ENCODE measurements at places on chromosomes 16 and 17.

DNA sequence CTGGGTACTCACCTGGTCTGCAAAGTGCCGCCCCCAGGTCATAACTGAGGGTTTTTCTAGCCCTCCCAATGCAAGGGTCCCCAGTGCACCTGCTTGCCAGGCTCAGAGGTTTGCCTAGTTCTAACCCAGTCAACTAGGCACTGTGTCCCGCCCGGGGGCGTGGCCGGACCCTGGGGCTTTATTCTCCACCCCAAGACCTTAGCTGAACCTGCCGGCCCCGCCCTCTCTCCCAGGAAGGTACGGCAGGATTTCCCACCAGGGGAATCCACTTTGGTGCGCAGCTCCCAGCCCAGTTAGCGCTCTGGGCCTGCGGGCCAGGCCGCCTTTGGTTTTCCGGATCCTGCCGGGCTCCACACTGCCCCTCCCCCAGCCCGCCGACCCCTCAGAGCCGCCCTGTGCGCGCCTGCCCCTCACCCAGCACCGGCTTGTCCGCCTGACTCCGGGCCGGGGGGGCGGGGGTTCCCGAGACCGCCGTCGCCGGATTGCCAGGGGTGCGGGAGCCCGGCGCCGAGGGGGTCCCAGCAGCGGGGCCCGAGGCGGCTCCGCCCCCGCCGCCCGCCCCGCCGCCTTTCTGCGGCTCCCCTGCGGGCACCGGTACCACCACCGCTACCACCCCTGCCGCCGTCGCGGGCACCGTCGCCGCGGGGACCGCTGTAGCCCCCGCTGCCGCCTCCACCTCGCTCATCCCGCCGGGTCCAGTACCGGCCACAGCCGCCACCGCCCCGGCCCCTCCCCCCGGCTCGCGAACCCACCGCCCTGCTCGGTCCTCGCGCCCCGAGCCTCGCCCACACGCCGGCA lies 424 bp downstream of the YBX2 start:
- DNase-seq, result no peak

GRCh38 chr16:17753434-17753833 lies 282.7 kb upstream of the XYLT1 start:
- DNase-seq, result no peak

DNA sequence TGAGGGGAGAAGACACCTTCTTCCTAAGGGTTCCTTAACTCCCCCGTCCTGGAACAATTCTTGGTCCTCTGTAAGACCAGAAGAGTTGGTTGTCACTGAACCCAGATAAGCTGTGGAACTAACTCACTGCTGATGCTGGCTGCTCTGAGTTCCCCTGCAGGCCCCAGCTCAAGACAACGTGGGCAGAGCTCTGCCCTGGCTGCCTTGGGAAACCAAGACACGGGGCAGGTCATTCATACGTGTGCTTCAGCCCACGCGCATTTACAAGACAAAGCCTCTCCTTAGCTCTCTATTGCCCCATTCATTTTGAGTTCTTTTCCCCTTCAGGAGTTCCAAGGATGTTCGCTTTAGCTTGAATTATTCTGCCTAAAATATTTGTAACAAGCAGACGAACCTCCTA lies 3.4 kb upstream of the NAT9 start:
- DNase-seq, result no peak

- no peak for DNase-seq
These were observed 3.4 kb downstream of the SP6 start for GRCh38 chr17:47847341-47848197.

DNA sequence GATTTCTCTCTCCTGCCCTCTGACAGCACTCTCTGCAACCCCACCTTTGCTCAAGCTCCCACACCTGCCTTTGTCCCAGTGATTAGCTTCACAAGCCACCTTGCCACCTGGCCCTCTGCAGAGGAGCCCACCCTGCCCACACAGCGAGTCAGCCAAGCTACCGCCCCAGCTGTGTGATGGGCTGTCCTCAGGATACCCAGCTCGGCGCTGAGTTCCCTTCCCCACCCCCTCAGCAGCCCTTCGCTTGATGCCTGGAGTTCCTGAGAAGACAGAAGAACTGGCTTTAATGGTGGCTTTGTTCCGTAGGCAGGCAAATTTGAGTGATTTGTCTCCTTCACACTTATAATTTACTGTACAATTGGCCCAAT lies 266.4 kb downstream of the CBLN1 start:
- DNase-seq, result no peak

- no peak for DNase-seq
These were observed 12.9 kb downstream of the SEZ6 start for GRCh38 chr17:28992625-28993600.

DNA sequence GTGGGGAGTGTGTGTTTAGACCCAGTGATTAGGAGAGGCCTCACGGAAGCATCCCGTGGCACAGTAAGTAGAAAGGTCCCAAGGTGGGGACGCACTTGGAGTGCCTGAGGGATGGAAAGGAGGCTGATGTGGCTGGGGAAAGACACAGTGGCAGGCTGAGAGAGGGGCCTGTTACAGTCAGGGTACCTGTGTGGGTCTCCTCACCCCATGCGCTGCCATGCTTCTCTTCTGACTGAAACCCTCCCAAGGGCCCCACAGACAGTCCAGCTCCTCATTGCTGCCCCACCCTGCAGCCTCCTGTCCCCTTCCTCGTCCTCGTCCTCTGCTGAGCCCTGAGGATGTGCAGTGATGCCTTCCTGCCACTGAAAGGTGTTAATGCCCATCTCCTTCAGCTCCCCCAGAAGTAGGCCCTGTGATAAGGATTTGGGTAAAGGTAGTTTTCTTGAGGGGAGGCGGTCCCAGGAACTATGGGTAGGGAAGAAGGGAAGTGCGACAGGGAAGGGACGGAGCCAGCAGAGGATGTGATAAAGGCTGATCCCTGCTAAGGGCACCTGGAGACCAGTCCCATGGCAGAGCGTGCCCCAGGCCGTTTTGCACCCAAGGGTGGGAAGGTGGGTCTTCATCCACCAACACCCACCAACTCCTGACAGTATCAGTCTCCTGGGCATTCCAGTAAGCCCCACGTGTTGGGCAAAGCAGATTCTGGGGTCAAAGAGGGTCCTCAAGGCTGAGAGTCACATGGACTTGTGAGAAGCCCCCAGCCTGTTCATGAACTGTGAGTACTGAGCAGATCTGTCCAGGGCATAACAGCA lies 237.2 kb downstream of the GSG1L start:
- DNase-seq, result no peak

DNA sequence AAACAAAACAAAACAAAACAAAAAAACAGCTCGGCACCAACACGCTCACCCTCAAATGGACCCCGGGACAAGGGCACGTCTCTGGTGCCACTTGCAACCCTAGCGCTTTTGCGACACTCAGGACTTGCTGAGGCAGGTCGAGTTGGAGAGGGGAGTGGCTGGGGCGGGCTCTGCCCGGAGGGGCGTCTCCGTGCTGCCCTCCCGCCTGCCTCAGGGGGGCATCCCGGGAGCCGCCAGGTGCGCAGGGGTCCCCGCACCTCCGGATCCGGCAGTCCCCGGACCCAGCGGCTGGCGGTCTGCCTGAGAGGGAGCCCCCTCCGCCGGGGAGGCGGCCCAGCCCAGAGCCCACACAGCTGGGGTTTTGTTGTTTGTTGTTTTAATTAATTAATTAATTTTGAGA lies at the start of gene SLC52A1:
Gene SLC52A1, minus strand, starts transcription at position 112 of the 400 bp plus-strand sequence. CDS start 820 bp downstream, outside the sequence.
- no peak for DNase-seq

DNA sequence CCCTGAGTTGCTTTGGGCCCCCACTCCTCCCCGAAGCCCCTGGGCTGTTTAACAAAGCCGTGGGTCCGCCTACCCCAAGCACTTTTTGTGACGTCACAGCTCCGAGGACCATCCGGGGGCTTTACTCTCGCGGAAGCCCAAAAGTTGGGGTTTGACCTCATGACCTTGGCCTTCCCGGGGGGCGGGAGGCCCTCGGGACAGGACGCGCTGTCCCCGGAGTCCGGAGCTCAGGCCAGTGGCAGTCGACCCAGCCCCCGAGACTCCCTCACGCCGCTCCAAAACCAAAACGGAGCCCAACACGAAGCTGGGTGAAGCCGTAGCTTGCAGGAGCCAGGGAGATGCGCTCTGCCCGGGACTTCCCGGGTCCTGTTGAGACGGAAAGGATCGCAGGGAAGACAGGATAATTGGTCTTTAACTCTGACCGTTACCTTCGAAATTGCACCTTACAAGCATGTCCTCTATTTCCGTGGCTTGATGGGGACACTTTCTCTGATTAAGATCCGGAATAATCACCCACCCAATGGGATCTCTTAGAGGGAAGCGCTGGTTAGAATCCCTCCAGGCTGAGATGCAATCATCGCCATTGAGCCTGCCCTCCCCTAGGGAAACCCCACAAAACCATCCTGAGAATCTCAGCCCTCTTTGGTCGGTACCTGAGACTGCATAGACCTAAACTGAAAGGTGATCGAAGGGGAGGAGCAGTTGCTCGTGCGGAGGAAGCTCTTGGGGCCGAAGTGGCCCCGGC lies 4.9 kb upstream of the SOX9 start:
- no peak for DNase-seq

DNA sequence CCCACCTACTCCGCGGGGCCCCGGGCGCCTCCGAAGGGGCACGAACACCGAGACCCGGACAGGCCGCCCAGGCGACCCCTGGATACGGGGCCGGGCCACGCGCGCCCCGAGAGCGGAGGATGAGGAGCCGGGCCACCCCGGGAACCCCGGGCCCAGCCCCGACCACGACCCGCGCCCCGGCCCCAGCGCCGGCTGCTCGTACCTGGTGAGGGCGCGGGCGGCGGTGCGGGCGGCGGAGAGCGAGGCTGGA lies 192 bp downstream of the FASN start:
- no peak for DNase-seq

- DNase-seq, result peak; percentile 67
These were observed 32.2 kb downstream of the ELAC2 start for GRCh38 chr17:12985431-12986293.

GRCh38 chr17:37527249-37527851 lies 37.7 kb downstream of the DUSP14 start:
- no peak for DNase-seq

- DNase-seq, result no peak
These were observed 20.8 kb downstream of the NPRL3 start for GRCh38 chr16:117379-118365.

DNA sequence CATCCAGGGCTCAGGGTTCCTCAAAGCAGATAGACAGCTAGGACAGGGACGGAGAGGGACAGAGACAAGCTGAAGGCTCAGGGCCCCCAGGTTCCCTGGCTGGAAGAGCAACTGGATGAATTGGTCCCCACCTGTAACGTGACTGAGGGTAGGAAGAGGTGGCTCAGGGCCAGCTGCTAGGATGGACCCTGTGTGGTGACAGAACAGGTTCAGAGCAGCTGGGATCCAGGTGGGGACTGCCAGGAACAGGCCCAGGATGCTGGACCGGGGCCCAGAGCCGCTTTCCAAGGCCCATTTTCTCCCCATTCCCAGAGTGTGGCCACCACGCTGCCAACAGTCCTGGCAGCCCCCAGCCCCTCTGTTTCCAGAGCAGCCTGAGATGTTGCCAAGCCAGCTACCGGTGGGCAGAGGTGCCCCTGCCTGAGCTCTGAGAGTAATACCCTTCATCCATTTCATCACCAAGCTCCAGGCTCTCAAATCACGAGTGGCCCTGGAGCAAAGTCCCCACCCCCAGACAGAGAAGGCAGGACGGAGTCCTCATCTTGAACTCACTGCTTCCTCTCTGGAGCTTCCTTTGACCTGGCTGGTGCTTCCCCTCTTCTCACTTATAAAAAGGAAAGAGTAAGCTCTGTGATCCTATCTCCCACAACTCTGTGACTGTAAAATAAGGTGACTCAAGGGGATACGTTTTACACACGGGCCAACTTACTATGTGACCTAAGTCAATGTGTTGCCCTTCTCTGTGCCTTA lies 79.6 kb downstream of the TMEM132E start:
- DNase-seq, result no peak

GRCh38 chr16:87472142-87472778 lies 20.6 kb downstream of the ZCCHC14 start:
- DNase-seq, result no peak

DNA sequence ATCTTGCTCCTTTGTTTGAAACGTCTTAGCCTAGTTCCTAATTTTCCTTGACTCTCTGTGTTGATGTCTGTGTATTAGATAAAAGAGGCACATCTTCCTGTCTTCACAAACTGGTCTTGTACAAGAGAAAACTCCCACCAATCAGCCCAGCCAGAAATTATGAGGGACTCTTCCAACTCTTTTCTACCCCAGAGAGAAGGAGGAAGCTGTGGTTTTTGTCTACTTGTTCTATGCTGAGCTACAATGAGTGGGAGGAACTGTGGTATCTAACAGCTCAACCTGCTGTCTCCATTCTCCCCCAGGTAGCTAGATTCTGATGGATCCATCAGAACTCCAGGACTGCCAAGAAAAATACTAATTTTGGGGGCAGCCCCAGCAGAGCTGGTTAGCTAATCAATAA lies 392.5 kb downstream of the HS3ST3B1 start:
- DNase-seq, result no peak

- no peak for DNase-seq
These were observed 1.9 kb downstream of the CMC2 start for GRCh38 chr16:81004646-81005353.

DNA sequence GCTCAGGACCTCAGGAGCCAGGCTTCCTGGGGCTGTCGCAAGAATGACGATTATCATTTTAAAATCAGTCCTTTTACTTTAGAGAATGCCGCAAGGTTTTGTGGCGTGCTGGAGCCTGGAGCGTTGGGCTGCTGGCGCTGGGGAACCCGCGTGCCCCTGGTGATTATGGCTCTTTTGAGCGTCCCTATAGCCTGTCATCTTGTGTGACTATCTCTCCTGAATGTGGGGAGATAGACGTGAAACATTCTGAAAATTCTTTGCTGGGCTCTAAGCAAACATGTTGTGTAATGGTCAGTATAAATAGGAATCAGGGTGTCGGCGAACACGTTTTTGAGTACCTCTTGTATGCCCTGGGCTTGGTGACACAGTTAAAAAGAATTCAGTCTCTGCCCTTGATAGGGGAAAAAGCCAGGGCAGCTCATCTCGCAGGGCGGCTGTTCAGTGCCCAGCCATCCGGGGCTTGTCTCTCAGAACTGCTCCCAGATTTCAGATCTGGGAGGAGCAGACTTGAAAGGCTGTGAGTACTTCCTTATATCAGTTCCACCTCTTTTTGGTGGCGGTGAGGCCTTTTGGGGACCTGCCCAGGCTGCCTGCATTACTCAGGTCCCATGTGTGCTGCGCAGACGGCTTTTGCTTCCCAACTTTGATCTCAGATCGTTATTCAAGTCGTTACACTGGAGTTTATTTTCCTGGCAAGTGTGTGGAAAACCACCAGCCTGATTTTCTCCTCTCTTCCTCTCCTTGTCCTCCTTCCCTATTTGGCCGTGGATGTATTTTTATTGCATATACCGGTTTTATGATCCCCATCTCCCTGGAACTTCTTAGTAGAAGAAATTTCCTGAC lies 973 bp downstream of the SLC7A6 start:
- DNase-seq, result no peak

DNA sequence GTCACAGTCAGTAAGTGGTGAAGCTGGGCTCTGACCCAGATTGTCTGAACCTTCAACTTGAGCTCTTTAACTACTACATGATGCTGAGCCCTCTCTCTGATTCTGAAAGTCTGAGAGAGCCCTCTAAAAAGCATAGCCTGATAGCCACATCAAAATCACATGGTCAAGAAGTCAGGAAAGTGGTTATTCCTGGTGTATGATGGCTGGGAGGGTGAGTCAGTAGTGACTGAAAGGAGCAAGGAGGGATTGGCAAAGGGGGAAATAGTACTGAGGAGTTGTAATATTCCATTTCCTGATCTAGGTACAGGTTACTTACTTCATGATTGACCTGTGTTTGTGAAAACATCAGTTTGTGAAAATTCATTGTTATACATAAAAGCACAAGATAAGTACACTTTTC lies 89.1 kb downstream of the SSH2 start:
- DNase-seq, result no peak

- DNase-seq, result no peak
These were observed 35.2 kb downstream of the MBTD1 start for GRCh38 chr17:51224402-51225262.

Measured in left hindlimb (tissue), 1 donor.